ENCODE measurements at places on chromosomes 13 and 19. TPM values are rescaled to one million over a fixed set of nuclear protein-coding genes. Genes with fewer than 3 reads are reported as not detected.
A peak's percentile ranks its signal among the peaks of the same experiment; 100 is the strongest.

GRCh38 chr13:108263621-108264355 lies 5.7 kb upstream of the TNFSF13B start:
- no peak for DNase-seq

DNA sequence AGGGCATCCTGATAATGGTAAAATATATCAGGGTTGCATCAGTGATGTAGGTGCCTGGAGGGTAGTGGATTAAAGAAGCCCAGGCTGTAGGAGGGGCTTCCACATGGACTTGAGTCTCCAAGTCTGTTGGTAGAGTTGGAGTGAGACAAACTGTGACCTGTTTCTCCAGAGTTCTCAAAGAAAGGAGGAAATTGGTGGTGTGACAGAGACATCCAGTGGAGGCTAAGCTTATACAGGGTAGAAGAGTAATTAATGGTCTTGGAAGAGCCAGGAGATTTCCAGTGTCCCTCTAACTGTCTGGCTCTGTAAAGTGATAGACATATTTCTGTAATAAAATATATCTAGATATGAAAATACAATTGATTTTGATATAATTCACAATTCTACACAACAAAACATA lies 61.1 kb downstream of the GPC5 start:
- DNase-seq, result no peak

- no peak for DNase-seq
Observed at GRCh38 chr19:10742476-10742875, 24.6 kb downstream of the DNM2 start.

DNA sequence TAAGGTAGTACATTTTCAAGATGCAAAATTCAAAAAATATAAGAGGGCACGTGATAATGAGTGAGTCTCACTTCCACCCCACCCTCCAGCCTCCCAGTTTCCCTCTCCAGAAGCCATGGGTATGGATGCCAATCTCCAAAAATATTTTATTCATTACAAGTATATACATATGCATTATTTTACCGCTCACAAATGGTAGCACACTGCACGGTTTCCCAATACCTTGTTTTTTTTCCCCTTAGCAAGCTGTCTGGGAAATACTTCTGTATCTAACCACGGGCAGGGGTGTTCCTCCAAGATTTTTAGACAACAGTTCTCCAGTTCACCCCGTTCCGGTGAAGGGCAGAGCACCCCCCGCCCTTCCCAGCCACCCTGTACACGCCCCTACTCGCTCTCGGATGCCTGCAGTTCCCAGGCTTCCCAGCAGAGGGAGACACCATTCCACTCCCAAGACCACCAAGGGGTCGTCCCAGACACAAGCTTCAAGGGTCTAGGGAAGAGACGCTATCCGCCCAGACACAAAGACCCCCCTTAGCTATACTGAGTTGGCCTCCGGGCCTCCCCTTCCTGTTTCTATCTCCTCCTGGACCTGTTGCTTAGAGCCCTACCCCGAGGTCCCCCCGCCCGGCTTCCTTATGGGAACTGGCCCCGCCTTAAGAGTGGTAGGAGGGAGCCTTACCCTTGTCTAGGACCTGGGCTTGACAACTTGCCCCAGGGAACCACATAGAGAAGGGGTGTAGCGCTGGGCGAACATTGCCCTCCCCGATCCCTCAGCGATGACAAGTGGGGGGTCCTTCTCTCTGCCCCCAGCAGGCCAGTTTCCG lies 1.1 kb upstream of the FXYD3 start:
- DNase-seq, result peak; percentile 83

- no peak for DNase-seq
Observed at GRCh38 chr13:45297456-45298205, 43.4 kb downstream of the TPT1 start.

- no peak for DNase-seq
Observed at GRCh38 chr13:75307370-75307949, 174.5 kb downstream of the TBC1D4 start.

DNA sequence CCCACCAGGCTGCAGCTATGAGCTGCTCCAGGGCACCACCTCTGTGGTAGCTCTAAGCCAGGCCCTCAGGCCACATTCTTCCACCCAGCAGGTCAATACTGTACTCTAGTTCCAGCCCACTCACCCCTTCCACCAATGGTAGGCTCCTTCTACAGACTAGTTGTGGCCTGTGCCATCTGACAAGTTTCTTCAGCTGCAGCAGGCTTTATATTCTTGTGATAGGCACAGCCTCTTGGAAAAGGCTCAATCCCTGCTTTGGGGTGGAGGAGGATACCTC lies 8.5 kb downstream of the MICU2 start:
- no peak for DNase-seq

- no peak for DNase-seq
Observed at GRCh38 chr13:93778548-93778947, 551.9 kb downstream of the GPC6 start.

GRCh38 chr19:2623798-2624197 lies 78.7 kb downstream of the GNG7 start:
- no peak for DNase-seq

- no peak for DNase-seq
Observed at GRCh38 chr13:74820809-74821208, 661.2 kb downstream of the TBC1D4 start.

DNA sequence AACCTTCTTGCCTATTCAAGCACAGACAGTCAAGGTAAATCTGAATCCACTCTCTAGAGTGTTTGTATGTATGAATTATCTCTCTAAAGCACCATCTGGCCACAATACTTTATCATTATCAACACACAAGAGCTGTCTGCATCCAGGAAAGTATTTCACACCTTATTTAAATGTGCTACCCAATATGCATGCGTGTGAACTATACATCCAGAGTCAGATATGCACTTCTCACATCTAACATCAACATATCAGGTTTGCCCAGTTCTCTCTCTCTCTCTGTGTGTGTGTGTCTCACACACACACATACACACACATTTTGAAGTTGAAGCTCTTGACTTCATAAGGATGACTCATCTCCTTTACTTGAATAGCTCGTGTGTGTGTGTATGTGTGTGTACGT lies 697.5 kb upstream of the PCDH20 start:
- no peak for DNase-seq

- no peak for DNase-seq
Observed at GRCh38 chr19:7931221-7932061, 5.5 kb upstream of the CTXN1 start.

The TLE2 gene
- 21.2 TPM for polyA plus RNA-seq

The CFAP97D2 gene
- not detected for polyA plus RNA-seq

The CEACAM19 gene
- polyA plus RNA-seq, result 9.1 TPM

The TMEM221 gene
- 0.99 TPM for polyA plus RNA-seq

The DBP gene
- polyA plus RNA-seq, result 10.3 TPM
